ENCODE measurements at places on chromosomes 3 and 15.

DNA sequence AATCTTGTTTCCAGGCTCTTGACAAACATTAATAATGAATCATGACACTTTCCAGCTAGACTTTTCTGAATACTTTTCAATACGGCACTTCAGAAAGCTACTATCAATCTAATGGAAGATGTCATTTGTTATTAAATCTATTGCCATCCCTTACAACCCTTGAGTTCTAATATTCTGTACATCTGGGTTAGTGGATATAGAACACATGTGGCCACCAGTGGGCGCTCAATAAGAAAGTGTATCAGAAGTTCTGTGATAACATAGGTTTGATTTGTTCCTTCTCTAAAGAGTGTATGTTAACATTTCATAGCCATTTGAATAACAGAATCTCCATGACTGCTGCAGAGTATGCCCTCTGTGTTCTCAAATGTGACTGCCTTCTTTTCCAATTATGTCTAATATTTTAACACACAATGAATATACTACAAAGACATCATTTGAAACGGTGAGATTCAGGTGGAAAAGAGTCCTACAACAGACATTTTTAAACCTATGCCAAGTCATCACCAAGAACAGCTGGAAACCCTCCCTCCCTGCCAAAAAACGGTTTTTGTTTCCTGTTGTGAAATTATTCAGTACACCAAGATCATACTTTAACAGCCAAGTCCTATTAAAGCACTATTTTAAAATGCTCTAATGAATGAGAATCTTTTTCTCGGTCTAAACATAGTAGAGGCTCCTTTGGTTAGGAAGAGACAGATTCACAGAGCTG is 22.2 kb downstream of the ALDH1A2 start:
- DNase-seq: peak; percentile 68

DNA sequence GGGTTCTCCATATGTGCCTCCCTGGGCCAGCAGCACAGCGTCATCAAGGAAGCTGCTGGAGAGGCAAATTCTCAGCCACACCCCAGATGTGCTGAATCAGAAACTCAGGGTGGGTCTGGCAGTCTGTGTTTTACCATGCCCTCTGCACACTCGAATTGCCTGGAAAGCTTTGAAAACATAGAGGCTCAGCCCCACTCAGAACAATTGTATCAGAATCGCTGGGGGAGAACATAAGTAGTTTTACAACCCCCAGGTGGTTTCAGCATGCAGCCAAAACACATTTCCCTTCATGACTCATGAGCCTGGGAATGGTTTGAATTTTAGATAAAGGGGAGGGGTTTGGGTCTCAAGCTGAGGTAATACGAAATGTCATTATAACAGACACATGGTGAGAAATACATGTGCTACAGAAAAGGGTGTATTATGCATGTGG is 9.6 kb downstream of the TGM4 start:
- DNase-seq: no peak

GRCh38 chr15:100671858-100672543 is 69.6 kb downstream of the ASB7 start:
- DNase-seq: peak; percentile 3

GRCh38 chr3:59245859-59246501 is 196.2 kb upstream of the CFAP20DC start:
- no peak for DNase-seq
